Stimulated activated CD8-positive, alpha-beta memory T cell treated with anti-CD3 and anti-CD28 coated beads, Interleukin-7, amount 100 ng/mL, for 48 hours (primary cell): ENCODE measurements at places on chromosomes 11 and 22.

- DNase-seq = no peak
Observed at GRCh38 chr11:107549954-107550285, 15.6 kb downstream of the ALKBH8 start.

- no peak for DNase-seq
Observed at GRCh38 chr11:65320386-65321075, 5.9 kb downstream of the CDC42EP2 start.

- DNase-seq = peak; percentile 29
Observed at GRCh38 chr22:26547426-26547825, 35.2 kb upstream of the TFIP11 start.

DNA sequence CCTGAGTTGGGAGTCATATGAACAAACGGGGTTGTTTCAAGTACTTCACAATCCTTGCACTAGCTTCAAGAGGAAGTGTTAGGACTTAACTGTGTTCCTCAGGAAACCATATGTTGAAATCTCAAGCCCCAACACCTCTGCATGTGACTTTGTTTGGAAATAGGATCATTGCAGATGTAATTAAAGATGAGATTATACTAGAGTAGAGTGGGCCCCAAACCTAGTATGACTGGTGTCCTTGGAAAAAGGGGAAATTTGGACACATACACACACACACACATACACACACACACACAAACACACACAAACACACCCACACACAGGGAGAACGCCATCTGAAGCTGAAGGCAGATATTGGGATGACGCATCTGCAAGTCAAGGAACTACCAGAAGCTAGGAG lies 6.4 kb upstream of the CEP295 start:
- no peak for DNase-seq

DNA sequence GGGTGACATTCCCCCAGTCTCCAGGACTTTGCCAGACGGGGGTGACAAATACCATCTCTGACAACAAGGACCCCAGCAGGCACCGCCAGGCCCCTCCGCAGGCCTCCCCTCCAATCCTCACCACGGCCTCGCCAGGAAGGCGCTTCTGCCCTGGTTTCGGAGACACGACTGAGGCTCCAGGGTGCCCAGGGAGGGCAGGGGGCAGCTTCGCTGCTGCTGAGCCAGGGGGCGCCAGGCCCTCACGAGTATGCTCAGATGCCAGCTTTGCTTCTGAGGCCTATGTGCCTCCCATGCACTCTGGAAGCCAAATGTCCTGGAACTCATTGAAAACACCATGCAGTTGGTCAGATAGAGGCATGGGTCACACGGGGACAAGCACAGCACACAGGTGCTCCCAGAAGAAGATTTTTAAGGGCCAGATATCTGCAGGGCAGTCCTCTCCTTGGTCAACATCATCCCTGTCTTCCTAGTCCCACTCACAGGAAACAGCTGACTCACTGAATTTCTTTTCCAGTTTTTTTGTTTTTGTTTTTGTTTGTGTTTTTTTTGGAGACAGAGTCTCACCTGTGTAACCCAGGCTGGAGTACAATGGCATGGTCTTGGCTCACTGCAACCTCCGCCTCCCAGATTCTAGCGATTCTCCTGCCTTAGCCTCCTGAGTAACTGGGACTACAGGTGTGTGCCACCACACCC lies 19.9 kb downstream of the BID start:
- DNase-seq = no peak

- no peak for DNase-seq
Observed at GRCh38 chr22:44638971-44639760, 62.8 kb upstream of the PRR5 start.

DNA sequence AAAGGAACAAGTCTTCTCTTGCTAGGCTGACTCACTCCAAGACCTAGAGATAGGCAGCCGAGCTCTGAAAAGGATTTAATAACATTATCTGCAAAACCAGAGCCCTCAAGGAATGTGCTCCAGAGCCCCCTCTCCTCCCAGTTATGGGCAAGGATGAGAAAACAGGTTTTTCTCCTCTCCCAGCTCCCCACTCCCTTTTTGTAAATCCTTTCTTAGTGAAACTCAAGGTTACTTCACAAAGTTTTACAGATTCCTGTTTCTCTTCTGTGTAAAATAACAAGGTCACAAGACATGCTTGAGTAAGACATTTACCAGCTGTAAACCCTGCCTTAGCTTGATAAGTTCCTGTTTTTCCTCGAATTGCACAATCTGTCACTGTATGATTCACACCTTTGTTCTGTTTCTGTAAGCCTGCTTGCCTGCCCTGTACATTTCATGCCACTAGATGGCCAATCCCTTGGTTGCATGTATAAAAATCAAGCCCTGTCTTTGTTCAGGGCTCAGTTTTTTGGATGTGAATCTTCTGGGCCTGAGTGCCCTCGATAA lies 489.4 kb downstream of the KCNA4 start:
- no peak for DNase-seq

- peak; percentile 59 for DNase-seq
Observed at GRCh38 chr22:41862530-41863266, 29.8 kb downstream of the SREBF2 start.

DNA sequence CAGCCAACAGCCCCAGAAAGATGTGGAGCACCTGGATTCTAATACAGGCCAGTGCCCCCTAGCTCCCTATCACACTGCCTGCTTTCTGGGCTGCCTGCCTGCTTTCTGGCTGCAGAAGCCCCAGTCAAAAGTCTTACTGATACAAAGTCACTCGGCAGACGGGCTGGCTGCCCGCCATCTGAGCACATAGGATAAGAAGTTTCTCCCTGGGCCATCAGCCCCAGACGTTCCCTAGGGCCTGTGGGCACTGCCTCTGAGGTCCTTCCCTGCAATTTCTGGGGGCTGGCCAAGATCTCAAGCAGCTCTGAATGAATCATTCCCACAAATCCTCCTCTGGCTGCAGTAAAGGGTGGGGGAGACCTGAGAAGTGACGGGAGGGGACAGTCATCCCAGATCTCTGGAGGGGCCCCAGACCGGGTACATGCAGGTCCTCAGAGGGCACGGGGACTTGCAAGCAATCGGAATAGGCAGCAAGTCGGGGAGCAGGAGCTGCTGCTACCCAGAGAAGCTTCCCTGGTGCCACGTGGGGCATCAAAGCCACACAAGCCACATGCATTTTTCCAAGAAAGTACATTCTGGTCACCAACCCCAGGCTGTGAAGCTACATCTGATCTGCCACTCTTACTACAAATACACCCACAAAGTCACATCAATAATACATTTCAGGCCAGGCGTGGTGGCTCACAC lies 4.7 kb downstream of the TPST2 start:
- DNase-seq = no peak

DNA sequence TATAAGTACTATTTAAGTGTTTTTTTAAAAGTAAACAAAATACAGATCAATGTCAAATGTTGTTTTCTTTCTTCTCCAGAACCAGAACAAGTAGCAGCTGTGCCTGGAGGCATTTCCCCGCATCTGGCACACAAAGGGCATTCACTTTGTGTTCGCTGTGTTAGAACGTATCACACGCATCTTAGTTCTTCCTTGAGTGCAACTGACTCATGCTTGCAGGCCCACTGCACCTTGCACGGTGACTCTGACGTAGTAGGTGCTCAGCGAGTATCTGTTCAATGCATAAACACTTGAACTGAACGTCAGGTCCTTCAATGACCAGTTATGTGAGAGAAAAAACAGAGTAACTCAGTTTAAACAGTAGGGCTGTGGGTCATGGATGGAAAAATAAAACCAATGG lies 3.5 kb downstream of the IFT27 start:
- no peak for DNase-seq

GRCh38 chr11:115207166-115207591 lies 297.0 kb downstream of the CADM1 start:
- no peak for DNase-seq

GRCh38 chr11:120558744-120559431 lies 47.3 kb downstream of the GRIK4 start:
- DNase-seq = no peak

GRCh38 chr11:10042699-10043098 lies 251.3 kb downstream of the SBF2 start:
- DNase-seq = no peak

DNA sequence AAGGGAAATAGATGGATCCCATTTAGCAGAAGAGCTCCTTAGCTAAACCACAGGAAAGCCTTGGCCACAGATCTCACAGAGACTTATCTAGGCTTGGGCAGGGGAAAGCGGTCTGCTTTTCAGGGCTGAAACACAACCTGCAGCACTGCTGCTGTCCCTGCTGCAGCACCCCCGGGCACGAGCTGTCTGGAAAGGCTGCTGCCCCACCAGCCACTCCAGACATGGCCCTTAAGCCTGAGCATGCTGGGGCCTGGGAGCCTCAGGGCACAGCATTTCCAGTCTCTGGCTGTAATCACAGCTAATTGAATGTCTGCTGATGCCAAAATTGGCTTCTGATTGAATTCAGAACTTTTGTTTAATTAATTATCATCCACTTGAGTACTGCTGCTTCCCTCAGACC lies 115.0 kb downstream of the TMPRSS5 start:
- no peak for DNase-seq

DNA sequence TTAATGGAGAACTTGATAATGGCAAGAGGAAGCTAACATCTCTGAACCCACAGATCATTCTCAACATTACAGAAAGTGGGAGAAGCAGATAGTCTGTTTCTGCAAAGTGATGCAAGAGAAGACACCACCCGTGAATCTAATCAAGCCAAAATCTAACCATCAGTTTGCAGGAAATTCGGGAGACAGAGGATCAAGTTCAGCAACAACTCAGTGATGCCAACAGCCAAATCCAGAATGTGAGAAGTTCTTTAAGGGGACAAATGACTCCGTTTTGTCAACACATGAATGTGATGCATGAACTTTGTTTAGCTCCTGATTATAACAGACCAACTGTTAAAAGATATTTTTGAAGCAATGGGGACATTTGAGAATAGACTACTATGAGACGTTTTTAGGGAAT lies 95.2 kb upstream of the LDLRAD3 start:
- DNase-seq = no peak

- DNase-seq = no peak
Observed at GRCh38 chr11:42271306-42271705, 811.9 kb upstream of the LRRC4C start.

GRCh38 chr11:12539572-12539971 lies 134.6 kb upstream of the TEAD1 start:
- no peak for DNase-seq

DNA sequence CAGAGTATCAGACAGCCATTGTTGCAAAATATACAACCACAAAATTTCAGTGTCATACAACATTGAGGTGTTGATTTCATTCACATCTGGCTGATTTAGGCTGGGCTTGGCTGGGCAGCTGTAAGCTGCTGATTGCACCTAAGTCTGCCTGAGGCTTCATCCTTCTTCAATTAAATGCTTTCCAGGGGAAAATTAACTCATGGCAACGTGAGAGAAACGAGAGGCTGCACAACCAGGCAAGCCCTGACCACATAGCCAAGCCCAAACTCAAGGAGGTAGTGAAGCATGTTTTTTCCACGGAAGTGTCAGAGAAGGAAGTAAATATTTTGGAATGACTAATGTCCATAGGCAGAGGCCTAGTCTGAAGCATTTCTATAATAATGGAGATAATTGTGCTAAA lies 273.8 kb upstream of the ZC3H12C start:
- DNase-seq = no peak

DNA sequence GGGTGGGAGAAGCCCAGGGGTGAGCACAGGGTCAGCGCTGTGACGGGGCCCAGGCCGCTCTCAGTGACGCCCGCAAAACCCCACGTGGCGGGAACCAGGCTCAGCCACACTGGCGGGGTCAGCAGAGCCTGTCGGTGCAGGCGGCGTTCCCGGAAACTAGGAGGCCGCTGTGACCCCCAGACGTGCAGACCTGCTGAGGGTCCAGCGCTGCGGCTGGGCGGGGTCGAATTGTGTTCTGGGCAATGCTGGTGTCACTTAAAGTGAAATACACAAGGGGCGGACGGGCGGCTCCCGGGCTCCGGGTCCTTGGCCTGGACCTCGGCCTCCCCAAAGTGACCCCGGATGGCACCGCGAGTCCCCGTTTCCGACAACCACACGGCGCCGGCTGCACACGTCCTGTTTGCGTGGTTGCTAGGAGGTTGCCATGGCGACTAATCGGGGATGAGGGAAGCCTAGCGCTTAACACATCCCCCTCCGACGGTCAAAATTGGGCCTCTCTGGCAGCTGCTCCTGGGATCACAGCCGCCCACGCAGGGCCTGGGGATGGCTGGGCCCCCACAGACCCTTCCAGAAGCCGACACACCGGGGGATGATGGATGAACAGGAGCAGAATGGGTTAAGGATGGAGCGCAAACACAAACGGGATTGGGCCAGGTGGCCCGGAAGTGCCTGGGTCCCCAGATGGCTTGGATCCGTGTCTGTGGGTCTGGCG lies 81.7 kb upstream of the PRR5 start:
- DNase-seq = peak; percentile 58

GRCh38 chr22:21043860-21044535 lies 1.7 kb upstream of the LRRC74B start:
- no peak for DNase-seq

GRCh38 chr11:64844330-64845128 lies at the start of gene CDC42BPG:
Gene CDC42BPG, minus strand, starts transcription at chr11:64844653. Its CDS starts 84 bp downstream, at chr11:64844569.
- DNase-seq = peak; percentile 35

DNA sequence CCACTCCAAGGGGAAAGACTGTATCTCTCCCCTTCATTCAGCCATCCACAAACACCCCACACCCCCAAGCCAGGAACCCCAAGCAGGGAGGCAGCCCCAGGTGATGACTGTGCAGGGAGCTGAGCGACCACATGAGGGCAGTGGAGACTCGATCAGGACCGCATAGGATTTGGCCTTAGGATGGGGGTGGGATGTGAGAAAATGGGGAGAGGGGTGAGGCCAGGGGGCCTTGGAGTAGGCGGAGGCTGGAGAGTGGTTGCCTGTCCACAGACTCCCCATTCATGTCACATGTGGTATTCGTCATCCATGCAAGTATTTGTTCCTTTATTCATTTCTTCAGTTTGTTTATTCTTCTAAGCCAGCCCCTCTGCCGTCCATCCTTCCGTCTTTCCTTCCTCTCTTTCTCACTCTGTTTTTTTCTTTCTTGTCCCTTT lies 2.7 kb upstream of the RHOD start:
- no peak for DNase-seq

GRCh38 chr11:44532809-44533208 lies 32.7 kb upstream of the CD82 start:
- no peak for DNase-seq

DNA sequence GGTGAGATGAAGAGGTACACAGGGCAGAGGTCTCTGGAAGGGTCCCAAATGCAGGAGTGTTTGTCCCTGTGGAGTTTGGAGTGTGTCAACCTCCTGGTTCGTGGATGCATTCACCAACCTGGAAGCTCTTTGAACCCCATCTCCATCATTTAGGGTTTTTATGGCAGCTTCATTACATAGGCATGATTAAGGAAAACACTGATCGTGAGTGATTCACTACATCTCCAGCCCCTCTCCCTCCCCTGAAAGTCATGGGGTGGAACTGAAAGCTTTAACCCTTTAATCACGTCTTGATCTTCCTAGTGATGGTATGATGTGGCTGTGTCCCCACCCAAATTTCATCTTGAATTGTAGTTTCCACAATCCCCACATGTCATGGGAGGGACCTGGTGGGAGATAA lies 19.8 kb upstream of the INCENP start:
- DNase-seq = no peak

GRCh38 chr11:119809346-119809745 lies 80.3 kb upstream of the NECTIN1 start:
- no peak for DNase-seq
